Stimulated activated CD8-positive, alpha-beta memory T cell treated with anti-CD3 and anti-CD28 coated beads, Interleukin-12 subunit alpha, Interleukin-12 subunit beta, amount 100 ng/mL, for 4 hours (primary cell): ENCODE measurements at places on chromosomes 16 and 17.
A peak's percentile ranks its signal among the peaks of the same experiment; 100 is the strongest.

GRCh38 chr17:80146121-80147034 is 550 bp downstream of the EIF4A3 start:
- DNase-seq, result no peak

DNA sequence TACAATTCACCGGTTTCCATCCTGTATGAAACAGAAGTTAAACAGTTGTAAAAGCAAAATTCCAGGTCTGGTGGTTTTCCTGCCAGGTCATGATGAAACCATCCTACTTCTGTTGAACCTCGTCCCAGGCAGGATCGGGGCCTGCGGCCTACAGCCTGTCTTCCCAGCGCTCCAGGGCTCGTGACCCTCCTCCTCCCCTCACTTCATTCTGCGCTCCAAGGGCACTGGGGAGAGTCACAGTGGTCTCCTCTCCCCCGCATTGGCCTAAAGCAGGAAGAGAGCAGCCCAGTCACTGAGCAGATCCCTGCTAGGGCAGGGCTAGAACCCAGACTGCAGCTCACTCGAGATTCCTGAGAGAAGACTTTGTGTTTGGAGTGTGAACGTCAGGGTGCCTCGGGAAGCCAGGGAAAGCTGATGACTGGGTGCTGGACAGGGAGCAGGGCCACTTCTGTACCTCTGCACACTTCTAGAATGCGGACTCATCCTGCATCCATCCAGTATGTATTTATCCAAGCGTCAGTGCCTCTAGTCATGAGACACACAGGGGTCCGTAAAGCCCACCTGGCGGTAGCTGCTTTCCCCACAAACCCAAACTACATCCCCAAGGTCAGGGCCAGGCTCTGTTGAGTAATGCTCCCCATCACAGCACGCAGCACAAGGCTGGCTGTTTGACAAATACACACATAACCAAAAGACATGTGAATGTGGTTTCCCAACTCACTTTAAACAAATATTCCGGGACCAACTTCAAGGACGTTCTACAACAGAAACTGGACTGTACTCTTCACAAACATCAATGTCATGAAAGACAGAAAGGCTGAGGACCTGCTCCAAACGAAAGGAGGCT is 1.7 kb upstream of the ITGAE start:
- DNase-seq, result no peak

- DNase-seq, result no peak
Measured at GRCh38 chr16:67953641-67954375, 9.9 kb upstream of the LCAT start.

- DNase-seq, result no peak
Measured at GRCh38 chr16:73289232-73289631, 241.3 kb upstream of the ZFHX3 start.

- DNase-seq, result no peak
Measured at GRCh38 chr17:35046740-35047283, 16.7 kb downstream of the RFFL start.

DNA sequence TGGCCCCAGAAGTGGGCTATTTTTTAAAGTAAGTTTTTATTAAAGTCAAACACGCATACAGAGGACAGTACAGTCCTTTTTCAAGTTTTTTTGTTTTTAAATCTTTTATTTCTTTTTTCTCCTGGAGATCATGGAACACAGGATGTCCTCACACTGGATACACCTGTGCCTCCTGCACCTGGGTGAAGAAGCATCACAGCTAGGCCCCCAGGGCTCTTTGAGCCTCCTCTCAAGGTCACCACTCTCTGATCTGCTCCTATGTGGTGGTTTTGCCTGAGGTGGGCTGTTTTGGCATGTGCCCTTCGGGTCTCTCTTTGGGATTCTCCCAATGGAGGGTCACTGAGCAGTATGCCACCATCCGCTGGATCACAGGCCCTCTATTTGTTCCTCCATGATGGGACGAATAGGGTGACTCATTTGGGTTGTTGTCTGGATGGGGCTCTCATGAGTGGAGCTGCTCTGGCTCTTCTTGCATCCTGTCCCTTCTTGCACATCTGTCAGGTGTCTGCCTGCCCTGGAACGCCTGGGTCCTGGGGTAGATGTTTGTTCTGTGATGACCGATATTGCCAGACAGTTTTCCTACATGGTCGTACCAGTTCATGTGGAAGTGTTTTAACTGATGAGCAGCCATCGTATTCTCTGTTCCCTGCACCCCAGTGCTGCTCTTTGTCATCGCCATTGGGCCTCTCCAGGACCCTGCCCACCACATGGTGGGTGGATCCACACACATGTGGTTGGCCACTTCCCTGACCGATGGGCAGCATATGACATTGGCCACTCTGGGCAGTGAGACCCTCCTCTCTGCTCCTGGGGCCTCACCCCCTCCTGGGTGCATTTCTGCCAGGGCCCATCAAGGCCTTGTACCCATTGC is 55.2 kb upstream of the MED9 start:
- no peak for DNase-seq

- no peak for DNase-seq
Measured at GRCh38 chr16:11145173-11145818, 110.7 kb downstream of the SOCS1 start.

DNA sequence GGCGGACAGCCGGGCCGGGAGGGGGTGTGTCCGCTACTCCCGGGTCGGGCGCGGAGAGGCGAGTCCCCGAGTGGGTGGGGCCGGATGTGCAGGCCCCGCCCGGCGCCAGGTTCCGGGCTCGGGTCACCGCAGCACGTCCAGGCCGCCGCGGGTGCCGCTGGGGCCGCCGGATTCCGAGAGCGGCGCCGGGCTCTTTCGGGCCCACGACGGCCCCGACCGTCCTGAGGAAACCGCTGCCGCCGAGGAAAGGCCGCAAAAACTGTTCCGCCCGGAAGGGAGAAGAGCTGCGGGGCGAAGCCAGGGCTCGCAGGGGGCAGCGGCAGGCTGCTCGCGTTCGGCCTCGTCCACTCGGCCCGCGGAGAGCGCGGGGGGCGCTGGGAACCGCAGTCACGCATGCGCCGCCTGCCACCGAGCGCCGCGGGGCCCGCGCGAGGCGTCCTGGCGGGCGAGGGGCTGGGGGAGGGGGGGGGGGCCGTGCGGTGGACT is at the start of gene ZKSCAN2:
ZKSCAN2 (minus strand) TSS at position 376 of the 486 bp plus-strand sequence. CDS start 718 bp downstream, outside the sequence.
- peak; percentile 74 for DNase-seq
